T-helper 22 cell (primary cell): ENCODE measurements at places on chromosomes 11 and 22.

DNA sequence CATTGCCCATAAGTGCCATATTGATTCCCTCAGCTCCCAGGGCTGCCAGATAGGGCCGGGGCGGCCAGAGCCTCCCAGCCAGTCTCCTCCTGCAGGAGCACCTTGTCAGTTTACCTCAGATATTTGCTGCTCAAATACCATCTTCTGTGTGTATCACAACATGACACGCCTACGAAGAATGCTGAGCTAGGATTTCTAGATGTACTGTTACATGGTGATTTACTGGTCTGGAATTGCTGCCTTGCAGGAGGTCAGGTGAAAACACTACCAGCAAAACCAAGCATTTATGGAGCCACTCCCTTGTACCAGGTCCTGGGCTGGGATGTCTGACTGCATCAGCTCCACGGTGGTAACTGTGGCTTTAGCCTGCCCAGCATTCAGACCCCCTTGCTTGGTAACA, 11.8 kb downstream of the MICAL3 start:
- DNase-seq: no peak

DNA sequence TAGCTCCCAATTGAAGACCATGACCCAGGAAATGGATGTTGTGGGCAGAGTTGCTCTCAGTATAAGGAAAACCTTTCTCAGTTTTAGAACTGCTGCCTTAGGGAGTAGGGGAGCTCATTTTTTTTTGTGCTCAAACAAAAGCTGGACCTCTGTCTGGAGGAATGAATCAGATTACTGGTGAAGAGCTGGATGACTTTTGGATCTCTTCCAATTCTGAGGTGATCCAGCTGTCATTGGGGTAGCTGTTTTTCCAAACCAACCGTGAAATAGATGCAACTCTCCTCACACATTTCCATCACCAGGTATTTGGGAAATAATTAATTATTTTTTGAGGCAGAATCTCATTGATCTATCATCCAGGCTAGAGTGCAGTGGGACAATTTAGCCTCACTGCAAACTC, 251.3 kb upstream of the PLET1 start:
- DNase-seq: no peak

DNA sequence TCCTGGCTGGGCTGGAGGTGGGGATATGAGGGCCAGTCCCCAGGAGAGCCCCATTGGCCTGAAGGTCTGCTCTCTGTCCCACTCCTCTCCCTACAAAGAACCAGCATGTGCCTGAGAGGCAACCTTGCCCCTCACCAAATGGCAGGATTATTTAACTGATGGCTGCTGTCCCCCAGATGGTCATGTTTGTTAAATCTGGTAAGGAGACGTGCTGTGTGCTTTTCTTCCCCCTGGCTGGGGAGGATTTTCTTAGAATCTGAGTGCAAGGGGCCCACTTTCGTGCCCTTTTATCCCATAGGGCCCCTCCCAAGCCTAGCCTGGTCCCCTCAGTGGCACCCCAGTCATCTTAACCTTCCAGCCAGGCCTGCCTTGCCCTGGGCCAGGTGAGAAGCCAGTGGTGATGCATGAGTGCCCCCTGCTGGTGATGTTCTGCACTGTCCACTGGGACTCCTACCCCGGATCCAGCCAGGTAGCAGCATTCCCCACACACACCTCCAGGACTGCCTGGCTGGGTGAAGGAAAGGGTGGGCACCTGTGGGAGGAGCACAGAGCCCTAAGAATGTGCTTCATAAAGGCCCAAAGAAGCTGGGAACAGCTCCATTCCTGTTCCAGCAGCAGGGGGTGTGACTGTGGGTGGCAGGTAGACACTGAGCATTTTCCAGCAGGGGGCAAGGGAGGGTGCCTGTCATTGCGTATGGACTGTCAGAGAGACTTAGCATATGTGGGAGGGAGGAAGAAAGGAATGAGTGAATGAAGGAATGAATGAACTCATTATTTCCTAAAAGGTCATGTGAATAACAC, 28.9 kb downstream of the MFNG start:
- peak; percentile 39 for DNase-seq

GRCh38 chr11:5317292-5317691, 6.8 kb downstream of the OR51B2 start:
- no peak for DNase-seq

DNA sequence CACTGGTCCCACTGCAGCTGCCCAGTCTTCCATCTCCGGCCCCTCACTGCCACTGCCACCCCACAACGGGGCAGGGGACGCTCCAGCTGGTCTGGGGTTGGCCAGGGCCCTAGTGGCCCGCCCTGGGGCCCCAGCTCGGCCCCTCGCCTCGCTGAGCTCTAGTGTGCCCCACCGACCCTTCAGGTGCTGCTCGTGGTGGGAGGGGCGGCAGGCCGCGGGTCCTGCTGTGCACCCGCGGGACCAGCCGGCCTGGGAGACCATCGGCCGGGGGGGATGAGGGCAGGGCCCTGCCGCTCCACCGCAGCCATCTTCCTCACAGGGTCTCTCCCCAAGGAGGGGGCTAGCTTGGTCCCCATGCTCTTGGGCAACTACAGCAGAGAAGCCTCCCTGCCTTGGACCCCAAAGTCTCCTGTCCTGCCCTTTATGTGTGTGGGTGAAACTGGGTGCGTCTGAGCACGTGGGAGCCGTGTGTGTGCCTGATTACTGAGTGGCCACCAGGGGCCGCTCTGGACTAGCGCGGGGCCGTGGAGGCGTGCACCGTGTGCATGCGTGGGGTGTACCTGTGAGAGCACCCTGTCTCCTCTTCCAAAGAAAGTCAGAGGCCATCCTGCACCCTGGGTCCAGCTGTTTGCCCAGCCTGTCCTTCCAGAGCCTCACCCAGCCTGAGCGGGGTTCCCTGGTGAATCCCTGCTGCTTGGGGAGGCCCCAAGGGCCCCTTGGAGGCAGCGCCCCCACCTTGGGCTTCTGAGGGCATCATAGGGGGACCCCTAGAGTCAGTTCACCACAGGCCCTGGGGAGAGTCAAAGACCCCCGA, 6.0 kb upstream of the ACR start:
- peak; percentile 11 for DNase-seq

- peak; percentile 33 for DNase-seq
These were observed 15.1 kb upstream of the CYTH4 start for GRCh38 chr22:37267135-37267587.

GRCh38 chr11:114296605-114297372, 590 bp downstream of the NNMT start:
- DNase-seq: no peak

- no peak for DNase-seq
These were observed 29.1 kb upstream of the RELT start for GRCh38 chr11:73347067-73347466.

GRCh38 chr11:47225552-47226400, 11.0 kb downstream of the DDB2 start:
- no peak for DNase-seq

DNA sequence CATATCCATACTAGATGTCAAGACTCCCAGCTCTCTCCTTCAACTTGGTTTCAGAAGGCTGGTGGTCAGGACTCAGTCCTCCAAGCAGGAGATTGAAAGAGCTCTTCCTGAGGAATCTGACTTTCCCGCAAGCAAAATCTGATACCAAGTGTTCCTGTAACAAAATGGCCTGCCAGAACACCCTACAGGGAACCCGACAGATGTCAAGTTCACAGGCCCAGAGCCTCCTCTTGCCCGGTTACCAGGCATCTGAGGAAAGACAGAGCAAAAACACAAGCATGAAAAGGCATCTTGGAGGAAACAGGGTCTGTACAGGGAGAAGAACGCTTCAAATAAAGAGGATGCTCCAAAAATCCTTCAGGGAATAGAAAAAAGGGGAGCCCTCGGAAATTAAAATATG, 8.7 kb upstream of the KCNJ5 start:
- DNase-seq: no peak

DNA sequence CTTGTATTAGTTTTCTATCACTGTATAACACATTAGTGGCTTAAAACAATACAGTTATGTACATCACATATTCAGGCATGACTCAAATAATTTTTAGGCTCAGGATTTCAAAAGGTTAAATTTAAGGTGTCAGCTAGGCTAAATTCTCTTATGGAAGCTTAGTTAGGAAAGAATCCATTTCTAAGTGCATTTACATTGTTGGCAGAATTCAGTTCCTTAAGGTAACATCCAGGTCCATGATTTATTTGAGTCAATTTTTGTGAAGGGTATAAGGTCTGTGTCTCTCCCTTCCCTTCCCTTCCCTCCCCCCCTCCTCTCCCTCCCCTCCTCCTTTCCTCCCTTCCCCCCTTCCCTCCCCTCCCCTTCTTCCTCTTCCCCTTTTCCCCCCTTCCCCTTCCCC, 399.0 kb upstream of the CNTN5 start:
- no peak for DNase-seq

DNA sequence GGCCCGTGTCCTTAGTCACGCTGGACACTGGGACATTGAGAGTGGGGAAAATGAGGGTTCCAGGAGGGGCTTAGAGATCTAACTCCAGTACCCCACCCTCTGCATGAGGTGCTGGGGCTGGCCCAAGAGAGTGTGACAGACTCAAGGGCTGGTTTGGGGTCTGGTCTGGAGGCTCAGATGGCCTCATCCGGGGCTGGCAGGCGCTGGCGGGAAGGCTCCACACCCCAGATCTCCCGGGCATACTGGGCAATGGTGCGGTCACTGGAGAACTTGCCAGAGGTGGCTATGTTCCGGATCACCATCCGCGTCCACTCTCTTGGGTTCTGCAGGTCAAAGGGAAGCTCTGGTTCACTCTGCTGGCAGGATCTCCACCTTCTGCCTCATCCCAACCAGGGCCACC, 2.5 kb upstream of the RASGRP2 start:
- DNase-seq: no peak

DNA sequence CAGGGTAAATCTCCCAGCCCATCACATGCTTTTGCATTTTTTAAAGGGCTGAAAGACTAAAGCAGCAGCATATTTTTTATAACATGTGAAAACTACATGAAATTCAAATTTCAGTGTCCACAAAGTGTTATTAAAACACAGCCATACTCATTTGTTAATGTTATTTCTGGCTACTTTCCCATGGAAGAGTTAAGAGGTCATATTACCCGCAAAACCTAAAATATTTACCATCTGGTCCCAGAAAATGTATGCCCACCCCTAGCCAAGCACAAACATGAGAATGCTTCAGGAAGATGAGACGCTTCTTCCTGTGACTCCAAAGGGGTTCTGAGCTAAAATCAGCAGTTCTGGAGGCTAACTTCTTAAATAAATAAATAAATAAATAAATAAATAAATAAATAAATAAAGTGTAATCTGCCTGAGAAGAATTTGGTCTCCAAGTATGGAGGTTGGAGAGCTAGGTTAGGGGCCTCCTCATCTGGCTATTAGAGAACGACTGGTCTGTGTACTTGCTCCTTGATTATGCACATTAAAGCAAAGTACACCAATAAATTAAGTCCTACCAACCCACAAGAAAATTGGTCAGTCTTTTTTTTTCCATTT, 9.7 kb downstream of the IMMP1L start:
- DNase-seq: no peak

DNA sequence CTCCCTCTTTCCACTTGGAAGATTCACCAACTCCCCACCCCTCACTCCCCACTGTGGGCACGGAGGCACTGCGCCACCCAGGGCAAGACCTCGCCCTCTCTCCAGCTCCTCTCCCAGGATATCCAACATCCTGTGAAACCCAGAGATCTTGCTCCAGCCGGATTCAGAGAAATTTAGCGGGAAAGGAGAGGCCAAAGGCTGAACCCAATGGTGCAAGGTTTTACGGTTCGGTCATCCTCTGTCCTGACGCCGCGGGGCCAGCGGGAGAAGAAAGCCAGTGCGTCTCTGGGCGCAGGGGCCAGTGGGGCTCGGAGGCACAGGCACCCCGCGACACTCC, 397 bp upstream of the CD44 start:
- no peak for DNase-seq

DNA sequence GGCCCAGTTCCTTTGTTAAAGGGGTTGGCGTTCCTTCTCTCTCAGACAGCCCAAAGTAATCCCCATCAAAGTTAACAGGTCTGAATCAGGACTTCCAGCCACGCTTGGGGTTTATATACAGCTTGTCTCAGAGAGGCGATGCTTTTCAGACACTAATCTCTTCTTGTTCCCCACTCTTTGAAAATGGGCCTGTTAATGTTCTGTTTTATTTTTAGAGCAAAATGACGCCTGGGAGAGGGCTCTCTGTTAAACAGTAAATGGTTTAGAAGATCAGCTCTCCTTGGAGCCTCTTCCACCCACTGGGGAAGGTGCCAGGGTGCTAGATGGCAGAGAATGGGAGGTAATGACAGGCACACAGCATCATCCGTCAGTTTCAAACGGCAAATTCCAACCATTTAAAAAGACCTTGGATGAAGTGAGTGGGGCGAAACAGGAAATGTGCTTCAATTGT, 235.9 kb upstream of the NARS2 start:
- no peak for DNase-seq

DNA sequence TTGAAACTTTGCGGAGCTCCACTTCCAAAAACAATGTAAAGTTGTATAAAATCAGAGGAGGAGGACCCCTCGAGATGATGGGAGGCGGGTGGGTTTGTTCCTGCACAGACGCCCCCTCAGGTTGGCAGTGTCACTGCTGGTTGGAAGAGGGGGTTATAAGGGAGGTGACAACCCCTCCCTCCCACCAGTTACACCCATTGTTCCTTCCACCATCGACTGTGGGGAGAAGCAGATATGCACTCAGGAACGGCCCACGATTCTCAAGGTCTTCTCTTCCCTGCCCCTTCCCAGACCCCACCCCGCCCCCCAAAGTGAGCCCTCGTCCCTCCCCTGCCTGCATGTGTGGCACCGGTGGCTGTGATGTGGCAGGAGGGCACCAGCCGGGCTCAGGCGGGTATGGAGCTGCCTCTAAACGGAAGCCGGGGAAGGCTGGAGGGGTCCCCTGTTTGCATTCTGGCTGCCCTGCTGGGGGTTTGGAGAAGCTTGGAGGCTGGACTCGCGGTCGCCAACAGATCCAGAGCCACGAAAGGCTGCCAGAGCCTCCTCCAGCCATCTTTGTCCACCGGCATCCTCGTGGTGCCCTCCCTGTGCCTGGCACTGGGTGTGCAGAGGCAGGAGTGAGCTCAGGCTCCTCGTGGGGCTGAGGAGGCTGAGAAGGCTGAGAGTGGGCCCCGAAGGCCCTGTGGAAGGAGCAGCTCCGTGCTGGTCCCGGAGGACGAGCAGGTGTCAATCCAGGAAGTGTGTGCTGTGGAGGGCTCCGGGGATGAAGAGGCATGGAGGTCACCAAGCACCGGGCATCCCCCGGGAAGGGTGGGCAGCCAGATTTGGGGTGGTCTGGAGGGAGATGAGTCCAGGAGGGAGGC, 778 bp downstream of the KDELR3 start:
- no peak for DNase-seq

DNA sequence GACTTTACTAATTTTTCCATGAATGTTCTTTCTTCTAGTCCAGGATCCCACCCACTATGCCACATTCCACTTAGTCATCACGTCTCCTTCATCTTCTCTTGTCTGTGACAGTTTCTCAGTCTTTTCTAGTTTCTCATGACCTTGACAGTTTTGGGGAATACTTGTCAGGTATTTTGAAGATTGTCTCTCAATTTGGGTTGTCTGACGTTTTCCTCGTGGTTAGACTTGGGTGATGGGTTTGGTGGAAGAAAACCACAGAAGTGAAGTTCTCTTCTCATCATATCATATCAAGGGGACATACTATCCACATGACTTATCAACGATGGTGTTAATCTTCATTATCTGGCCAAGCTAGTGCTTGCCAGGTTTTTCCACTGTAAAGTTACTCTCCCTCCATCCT, 102.4 kb downstream of the LRRC32 start:
- no peak for DNase-seq

GRCh38 chr22:18095101-18095805, 15.4 kb upstream of the TUBA8 start:
- no peak for DNase-seq
